IMR-90 (cell line): ENCODE measurements at places on chromosomes 5 and 9. TPM values are rescaled to one million over a fixed set of nuclear protein-coding genes. Genes with fewer than 3 reads are reported as not detected.

DPYSL3 gene
- total RNA-seq: 46.1 and 50.2 TPM in 2 replicates

- no peak for DNase-seq
- no peaks in the 10 kb centered on the region for H3K4me1 ChIP-seq
- peaks cover 8% of the 10 kb centered on the region; the same call in 1 of the 2 replicates for H3K36me3 ChIP-seq
- H3K27me3 ChIP-seq: no peaks in the 10 kb centered on the region
- H3K4me3 ChIP-seq: no peak overlapping the region
- no peak overlapping the region for H3K27ac ChIP-seq
These were observed 10.9 kb downstream of the FUBP3 start for GRCh38 chr9:130590305-130590704.

DNA sequence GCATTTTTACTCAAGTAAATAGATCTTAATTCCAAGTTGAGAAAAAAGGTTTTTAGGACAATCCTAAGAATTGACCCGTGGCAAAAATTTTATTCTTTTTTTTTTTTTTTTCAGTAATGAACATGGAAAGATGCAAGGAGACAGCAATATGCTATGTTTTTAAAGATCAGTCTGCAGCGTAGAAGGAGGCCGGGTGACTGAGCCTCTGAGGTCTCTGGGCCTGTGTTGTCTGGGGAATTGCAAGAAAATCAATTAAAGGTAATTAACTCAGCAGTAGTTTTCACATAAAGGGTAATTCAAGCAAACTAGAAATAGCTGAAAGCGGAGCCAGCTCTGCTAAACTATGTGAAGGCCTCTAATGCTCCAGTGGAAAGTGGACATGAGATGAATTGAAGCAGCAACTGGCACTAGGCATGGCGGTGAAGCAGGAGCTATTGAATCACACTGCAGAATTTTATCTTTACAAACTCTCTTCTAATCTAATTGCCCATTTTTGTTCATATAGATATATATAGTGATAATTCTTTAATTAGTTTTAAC is 285.2 kb upstream of the ITGA1 start:
- no peak for DNase-seq
- H3K4me1 ChIP-seq: no peaks in the 10 kb centered on the region
- no peaks in the 10 kb centered on the region for H3K27me3 ChIP-seq
- H3K4me3 ChIP-seq: no peak overlapping the region
- no peaks in the 10 kb centered on the region for H3K36me3 ChIP-seq

DNA sequence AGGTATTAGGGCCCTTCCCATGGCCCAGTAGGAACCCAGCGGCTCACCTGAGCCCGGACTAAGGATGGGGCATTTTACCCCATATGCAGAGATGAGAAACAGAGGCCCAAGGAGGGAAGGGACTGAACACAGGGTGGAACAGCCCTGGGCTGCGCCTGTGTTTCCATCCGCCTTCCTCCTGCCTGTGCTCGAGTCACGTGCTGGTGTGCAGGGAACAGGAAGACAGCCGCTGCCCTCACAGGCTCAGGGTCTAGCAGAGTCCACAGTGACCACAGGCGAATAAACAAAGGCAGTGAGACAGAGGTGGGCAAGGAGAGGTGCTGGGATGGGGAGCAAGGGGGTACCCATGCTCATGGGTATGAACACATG is 129.4 kb downstream of the C9orf50 start:
- H3K4me1 ChIP-seq: peaks cover 56% of the 10 kb centered on the region
- H3K27ac ChIP-seq: peak overlapping the region; percentile 99
- peaks cover 2% of the 10 kb centered on the region; the same call in 1 of the 2 replicates for H3K36me3 ChIP-seq
- H3K27me3 ChIP-seq: no peaks in the 10 kb centered on the region
- no peak for DNase-seq

NRG2 gene
- total RNA-seq: 0.18 TPM in 1 of 2 replicates, not detected in the other

DNA sequence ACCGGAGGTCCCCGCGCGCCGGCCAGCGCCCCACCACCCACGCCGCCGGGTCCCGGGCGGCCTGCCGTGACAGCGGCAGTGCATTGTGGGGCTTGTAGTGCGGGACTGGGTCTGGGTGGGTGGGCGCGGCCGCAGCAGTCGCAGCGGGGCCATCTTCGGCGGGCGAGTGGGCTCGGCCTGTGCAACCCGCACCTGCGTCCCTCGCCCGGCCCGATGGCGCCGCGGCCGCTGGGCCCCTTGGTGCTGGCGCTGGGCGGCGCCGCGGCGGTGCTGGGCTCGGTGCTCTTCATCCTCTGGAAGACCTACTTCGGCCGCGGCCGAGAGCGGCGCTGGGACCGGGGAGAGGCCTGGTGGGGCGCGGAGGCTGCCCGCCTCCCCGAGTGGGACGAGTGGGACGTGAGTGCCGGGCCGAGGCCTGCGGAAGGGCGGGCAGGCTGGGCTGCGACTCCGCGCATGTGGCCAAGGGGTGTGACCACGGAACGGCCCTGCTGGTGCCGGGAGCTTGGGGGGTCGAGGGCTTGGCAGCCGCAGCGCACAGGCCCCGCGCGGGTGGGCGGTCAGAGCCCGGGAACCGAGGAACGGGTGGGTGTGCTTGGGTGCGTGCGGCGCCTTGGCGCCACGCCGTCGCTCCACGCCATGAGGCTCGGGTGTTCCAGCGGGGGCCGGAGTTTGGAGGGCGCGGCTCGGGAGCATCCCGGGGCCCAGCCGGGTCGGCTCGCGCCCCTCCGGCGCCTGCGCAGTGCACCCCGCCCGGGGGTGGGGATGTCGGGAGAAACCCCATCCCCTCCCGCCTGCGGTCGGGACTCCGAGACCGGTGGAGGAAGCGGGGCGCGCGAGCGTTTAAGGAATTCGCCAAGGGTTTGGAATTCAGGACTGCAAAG is at the start of gene ARL10:
ARL10 (plus strand) TSS at position 137 of the 881 bp plus-strand sequence; CDS start at position 214, 77 bp downstream.
- peak within 1 kb of the TSS; percentile 58 for H3K4me3 ChIP-seq
- peaks cover 15% of the 10 kb centered on the region for H3K36me3 ChIP-seq
- peaks cover 7% of the 10 kb centered on the region for H3K4me1 ChIP-seq
- H3K27ac ChIP-seq: peak within 1 kb of the TSS; percentile 64

DNA sequence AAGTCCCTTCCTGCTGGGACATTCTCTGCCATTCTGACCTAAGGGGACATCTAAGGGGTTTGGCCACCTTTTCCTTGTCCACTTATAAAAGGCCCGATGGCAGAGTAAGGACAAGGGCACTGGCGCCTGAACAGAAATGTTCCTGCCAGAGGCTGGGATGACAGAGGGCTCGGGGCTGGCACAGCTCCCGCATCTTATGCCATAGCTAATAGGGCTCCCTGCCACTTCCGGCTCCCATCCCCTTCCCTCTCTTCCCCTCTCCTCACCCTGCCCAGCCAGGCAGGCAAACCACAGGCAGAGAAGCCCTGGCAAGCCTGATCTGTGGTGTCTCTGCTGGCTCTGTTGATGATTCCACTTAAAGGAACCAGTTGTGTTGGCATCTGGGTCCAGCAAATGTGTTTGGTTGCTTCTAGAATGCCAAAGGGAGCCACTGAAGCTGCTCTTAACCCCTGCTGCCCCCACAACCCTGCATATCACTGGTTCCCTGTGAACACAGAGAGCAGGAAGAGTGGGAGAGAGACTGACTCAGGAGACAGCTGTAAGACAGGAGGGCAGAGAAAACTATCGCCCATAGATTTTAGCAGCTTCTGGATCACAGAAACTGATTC is 18.4 kb upstream of the ADRA1B start:
- H3K36me3 ChIP-seq: no peaks in the 10 kb centered on the region
- H3K4me3 ChIP-seq: no peak overlapping the region
- no peak for DNase-seq
- peaks cover 9% of the 10 kb centered on the region; the same call in 1 of the 2 replicates for H3K27me3 ChIP-seq

BASP1 gene
- 39.6 and 70.5 TPM in 2 replicates for total RNA-seq

ANXA2R gene
- 1.3 and 1.4 TPM in 2 replicates for total RNA-seq

- no peak overlapping the region for H3K4me3 ChIP-seq
- H3K36me3 ChIP-seq: no peaks in the 10 kb centered on the region
- 0 out of 2 replicates have a peak, but pooled peaks cover 3% of the 10 kb centered on the region for H3K27me3 ChIP-seq
These were observed 21.6 kb upstream of the LRRC14B start for GRCh38 chr5:169728-170094.

GPX8 gene
- total RNA-seq: 166 and 201 TPM in 2 replicates

DNA sequence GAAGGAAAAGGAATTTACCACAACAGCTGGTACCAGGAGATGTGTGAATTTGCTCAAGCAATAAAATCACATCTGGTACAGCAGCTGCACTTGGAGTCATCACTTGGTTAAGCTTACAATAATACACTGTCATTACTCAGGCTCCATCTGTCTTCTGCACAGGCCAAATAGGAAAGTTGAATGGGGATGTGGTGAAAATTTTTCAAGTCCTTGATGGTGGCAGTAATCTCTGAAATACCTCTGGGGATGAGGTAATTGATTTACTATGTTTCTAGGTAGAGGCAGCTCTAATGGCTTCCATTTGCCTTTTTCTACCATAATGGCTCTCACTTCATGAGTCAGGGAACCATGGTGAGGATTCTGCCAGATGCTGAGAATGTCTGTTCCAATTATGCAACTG is 206.8 kb upstream of the ATP10B start:
- no peak for DNase-seq
- H3K4me1 ChIP-seq: no peaks in the 10 kb centered on the region
- H3K4me3 ChIP-seq: no peak overlapping the region
- H3K27ac ChIP-seq: no peak overlapping the region
- H3K36me3 ChIP-seq: no peaks in the 10 kb centered on the region

DNA sequence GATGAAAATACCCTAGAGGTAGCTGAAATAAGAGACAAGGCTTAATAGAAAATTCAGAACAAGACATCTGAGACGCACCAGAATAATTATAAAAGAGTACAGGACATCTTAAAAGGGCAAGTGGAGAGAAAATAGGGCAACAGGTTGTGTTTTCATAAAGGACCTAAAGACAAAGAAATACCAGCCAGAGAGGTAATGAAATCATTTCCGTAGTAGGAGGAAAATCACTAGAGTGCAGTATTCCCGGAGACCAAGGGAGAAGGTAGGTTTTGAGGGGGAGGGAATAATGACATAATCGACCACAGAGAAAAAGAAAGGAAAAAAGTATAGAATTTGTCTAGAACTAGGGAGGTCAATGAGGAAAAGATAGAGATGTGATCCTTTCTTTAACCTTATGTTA is 26.2 kb upstream of the CTNNAL1 start:
- no peaks in the 10 kb centered on the region for H3K27me3 ChIP-seq
- H3K36me3 ChIP-seq: peaks cover 15% of the 10 kb centered on the region
- H3K27ac ChIP-seq: no peak overlapping the region
- no peak overlapping the region for H3K4me3 ChIP-seq

GFRA3 gene
- total RNA-seq: not detected in 2 replicates

KIF24 gene
- total RNA-seq: 2.5 and 3.0 TPM in 2 replicates

DNA sequence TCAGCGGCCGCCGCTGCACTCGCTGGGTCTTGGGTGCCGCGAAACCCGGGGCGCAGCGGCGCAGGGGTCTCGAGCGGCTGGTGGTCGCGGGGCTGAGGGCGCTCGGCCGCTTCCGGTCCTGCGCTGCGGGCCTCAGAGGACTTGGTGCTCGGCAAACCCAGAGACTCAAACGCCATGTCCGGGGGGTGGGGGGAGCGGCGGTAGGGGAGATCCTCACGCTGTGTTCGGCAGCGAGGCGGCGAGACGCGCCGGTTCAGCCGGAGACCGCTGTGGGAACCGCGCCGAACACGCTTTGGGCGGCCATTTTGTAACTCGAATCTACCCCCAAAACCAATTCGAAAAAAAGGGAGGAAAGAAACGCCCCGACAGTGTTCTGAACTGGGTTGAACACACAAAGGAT is 317.5 kb upstream of the CDH18 start:
- H3K27me3 ChIP-seq: no peaks in the 10 kb centered on the region
- no peak overlapping the region for H3K4me3 ChIP-seq
- H3K36me3 ChIP-seq: no peaks in the 10 kb centered on the region
- no peaks in the 10 kb centered on the region for H3K4me1 ChIP-seq

- peaks cover 29% of the 10 kb centered on the region for H3K27me3 ChIP-seq
- H3K4me3 ChIP-seq: no peak overlapping the region
- no peak for DNase-seq
These were observed 57.2 kb upstream of the RNF130 start for GRCh38 chr5:180128671-180129261.

GRCh38 chr5:95941756-95942155 is 19.9 kb downstream of the ELL2 start:
- no peak for DNase-seq
- peaks cover 38% of the 10 kb centered on the region for H3K36me3 ChIP-seq
- H3K4me3 ChIP-seq: no peak overlapping the region
- H3K27me3 ChIP-seq: no peaks in the 10 kb centered on the region
- no peak overlapping the region for H3K27ac ChIP-seq
- H3K4me1 ChIP-seq: peaks cover 40% of the 10 kb centered on the region

CCNJL gene
- 2.0 and 2.8 TPM in 2 replicates for total RNA-seq

DNA sequence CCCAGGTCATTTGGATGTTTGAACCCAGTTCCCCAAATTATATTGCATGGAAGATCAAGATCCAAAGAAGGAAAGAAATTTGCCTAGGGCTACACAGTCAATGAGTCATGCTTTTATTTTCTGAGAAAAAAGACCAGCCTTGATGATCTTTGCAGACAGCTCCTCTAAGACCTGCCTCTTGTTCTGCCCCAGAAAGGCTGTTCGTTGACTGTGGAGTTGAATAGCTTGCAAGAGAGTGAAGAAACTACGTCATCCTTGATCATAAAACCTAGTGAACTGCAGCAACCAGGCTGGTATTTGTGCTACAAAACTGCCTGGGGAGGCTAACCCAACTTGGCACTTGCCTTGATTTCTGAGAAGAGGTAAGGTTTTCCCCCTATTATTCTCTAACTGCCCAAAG is 263.9 kb downstream of the PAPPA start:
- no peaks in the 10 kb centered on the region for H3K36me3 ChIP-seq
- no peaks in the 10 kb centered on the region for H3K27me3 ChIP-seq
- no peak overlapping the region for H3K4me3 ChIP-seq
- no peak for DNase-seq

C6 gene
- total RNA-seq: under 0.01 and 0.18 TPM in 2 replicates

- peaks cover 2% of the 10 kb centered on the region; the same call in 1 of the 2 replicates for H3K4me1 ChIP-seq
- H3K27ac ChIP-seq: no peak overlapping the region
- peaks cover 67% of the 10 kb centered on the region for H3K27me3 ChIP-seq
- no peak overlapping the region for H3K4me3 ChIP-seq
- no peak for DNase-seq
- H3K36me3 ChIP-seq: no peaks in the 10 kb centered on the region
These were observed 218.3 kb downstream of the MEF2C start for GRCh38 chr5:88664645-88665044.

DNA sequence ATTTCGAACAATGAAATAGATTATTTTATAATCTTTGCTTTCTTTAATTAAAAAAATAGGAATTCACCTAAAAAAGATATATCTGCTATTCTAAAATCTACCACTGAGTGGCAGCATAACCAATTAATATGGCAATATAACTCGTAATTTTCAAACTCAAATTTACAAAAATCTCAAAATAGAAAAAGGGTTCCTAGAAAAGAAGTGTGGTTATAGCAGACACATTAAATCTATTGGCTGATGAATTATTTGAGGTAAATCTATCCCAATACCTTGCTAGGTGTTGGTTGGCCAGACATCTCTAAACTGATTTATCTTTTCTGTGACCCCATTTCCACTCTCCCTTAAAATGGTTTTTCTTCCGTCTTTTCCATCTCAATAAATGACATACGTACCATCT is 30.2 kb upstream of the NRG2 start:
- H3K4me3 ChIP-seq: no peak overlapping the region
- no peak overlapping the region for H3K27ac ChIP-seq
- peaks cover 18% of the 10 kb centered on the region for H3K27me3 ChIP-seq
- H3K4me1 ChIP-seq: no peaks in the 10 kb centered on the region

C8G gene
- total RNA-seq: not detected in 2 replicates

SLC6A3 gene
- total RNA-seq: not detected in 2 replicates

- H3K4me1 ChIP-seq: no peaks in the 10 kb centered on the region
- H3K36me3 ChIP-seq: no peaks in the 10 kb centered on the region
- H3K27ac ChIP-seq: no peak overlapping the region
- peaks cover 7% of the 10 kb centered on the region for H3K27me3 ChIP-seq
These were observed 18.8 kb upstream of the OR2S2 start for GRCh38 chr9:35976726-35977125.
